ENCODE measurements at places on chromosomes 7 and 10.
A peak's percentile ranks its signal among the peaks of the same experiment; 100 is the strongest.

DNA sequence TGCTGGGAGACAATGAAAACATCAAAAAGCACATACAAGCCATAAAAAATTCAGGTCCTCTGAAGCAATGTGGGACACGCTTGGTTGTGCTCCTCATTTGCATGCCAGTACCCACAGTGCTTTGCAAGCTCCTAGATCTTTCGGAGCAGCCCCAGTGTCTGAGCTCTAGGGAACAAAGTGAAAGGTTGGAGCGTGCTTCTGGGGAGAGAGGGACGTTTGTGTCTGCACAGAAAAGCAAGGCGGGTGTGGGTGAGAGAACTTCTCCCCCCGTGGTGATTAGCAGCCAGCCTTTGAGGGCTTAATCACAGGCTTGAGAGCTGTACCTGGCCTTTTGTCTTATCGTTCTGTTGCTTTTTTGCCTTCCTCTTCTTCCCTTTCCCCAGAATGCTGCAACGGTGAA lies 76.7 kb upstream of the HABP2 start:
- DNase-seq: no peak

DNA sequence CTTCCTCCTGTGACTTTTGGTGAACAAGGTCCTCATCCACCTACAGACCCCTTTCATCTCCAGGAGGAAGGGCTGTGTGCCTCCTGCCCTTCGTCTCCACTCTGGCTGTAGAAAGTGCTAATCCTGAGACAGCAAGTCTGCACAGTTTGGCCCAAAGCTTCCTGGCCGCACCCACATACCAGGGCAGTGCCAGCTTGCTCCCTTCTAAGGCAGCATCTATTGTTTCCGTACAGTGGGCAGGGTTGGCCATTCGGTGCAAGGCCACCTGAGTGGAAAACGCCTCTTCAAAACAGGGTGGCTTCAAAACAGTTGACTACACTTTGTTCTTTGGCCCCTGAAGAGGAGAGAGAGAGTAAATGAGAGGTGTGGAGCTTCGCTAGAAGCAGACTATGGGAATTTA lies 134.1 kb upstream of the KLF14 start:
- no peak for DNase-seq

DNA sequence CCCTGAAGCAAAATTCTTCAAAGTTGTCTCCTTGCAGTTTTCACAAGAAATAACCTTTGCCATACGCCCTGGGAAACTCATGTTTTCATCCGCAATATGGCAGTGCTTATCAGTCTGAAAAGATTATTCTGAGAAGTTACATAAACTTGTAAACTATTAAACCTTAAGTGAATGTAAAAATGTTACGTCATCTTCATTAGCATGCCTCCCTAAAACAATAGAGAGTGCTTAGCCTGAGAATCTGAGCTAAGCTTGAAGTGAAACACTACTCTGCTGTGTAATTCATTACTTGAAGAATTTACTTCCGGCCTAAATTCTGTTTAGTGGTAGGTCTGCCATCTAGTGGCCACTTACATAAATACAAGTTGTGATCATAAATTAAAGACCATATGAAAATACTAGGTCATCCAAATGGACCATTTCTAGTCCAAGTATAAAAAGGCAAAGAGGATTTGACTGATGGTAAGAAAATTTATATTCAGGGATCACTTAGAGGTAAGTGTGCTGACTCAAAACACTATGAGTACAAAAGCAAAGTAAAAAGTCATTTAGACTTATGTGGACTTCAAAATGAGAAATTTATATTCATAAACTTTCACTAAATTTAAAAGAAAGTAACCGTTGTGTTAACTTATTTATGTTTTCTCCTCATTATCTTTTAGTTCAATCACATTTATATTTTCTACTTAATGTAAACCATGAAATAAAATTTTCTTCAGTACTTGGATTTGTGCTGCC lies 745.1 kb upstream of the LRRTM3 start:
- DNase-seq: peak; percentile 61

DNA sequence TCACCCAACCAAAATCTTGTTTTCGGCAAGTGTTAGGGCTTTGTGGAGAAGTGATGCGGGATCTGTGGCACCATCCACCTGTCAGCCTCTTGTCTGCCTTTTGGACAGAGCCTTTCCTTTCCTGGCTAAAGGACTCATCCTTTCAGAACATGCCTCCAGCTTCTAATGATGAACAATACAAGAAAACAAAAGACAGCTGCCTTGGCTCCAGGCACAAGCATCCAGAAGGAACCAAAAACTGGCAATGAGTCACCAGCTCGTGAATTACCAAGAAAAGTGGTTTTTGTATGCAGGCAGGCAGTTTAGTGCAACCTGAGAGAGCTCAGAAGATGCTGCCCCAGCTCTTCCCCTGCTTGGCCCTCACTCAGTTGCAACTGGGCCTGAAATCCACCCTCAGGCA lies 84.6 kb upstream of the NAMPT start:
- DNase-seq: peak; percentile 42

GRCh38 chr7:13293264-13294002 lies 606.0 kb downstream of the ARL4A start:
- no peak for DNase-seq

GRCh38 chr7:29587195-29587808 lies 23.7 kb downstream of the PRR15 start:
- no peak for DNase-seq

DNA sequence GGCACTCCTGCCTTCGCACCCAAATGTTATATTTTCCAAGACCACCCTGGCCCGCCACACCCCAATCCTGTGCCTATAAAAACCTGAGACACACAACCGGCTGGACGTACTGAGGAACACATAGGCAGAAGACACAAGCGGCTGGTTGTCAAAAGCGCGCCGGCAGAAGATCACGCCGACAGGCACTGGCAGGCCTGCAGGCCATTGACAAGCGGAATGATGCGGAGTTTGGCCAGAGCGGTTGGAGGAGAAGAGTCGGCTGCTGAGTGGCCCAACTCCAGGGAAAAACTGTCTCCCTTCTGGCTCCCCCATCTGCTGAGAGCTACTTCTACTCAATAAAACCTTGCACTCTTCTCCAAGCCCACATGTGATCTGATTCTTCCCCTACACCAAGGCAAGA lies 39.7 kb upstream of the SAMD8 start:
- no peak for DNase-seq

DNA sequence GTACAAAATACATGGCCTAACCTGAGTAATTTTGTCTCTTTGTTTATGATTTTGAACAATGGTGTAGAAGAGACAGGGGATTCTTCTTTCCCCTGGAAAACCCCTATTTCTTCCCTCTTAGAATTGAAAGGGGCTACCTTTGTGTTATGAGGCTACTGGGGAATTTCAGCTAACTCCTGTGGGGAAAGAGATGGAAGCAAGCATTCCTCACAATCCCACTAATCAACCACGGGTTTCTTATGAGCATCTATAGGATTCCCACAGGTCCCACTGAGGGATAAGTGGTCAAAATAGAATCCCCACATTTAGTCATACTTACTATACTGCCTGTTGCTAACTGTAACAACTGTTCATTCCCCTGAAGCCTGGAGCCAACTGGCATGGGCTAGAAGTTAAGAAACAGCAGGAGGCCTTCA lies 32.2 kb upstream of the ITGB8 start:
- DNase-seq: no peak

- no peak for DNase-seq
Observed at GRCh38 chr7:17415955-17416354, 117.5 kb downstream of the AHR start.

- no peak for DNase-seq
Observed at GRCh38 chr7:23114896-23115295, 9.3 kb downstream of the KLHL7 start.

GRCh38 chr10:33889371-33889770 lies 554.9 kb upstream of the NRP1 start:
- no peak for DNase-seq

- DNase-seq: no peak
Observed at GRCh38 chr7:96169439-96169838, 152.5 kb downstream of the SLC25A13 start.

DNA sequence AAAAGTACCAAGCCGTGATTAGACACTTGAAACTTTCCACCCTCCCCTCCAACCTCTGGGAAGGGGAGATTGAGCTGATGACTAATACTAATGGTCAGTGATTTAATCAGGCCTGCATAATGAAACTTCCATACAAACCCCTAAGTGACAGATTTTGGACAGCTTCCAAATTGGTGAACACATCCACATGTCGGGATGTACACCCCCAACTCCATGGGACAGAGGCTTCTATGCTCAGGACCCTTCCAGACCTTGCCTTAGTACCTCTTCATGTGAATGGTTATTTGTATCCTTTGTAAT lies 4.8 kb downstream of the NUB1 start:
- no peak for DNase-seq

DNA sequence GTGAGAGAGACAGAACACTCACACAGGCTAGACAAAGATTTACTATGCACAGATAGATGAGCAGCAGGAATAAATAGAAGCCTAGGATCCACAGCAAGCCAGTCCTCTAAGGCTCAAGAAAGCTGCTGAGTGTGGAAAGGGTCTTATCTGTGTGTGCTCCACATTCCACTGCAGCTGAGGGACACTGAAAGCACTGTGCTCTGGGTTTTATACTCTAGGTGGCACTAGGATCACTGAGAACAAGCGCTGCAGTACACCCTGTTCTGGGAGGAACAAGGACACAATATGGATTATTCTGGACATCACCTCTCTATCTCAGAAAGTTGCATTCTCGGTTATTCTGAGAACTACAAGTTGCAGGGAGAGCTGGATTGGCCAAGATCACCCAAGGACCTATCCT lies 4.9 kb upstream of the KLHL7 start:
- DNase-seq: no peak

- DNase-seq: no peak
Observed at GRCh38 chr10:4670737-4671136, 155.3 kb upstream of the AKR1E2 start.

GRCh38 chr10:101489355-101489754 lies 98.7 kb downstream of the POLL start:
- no peak for DNase-seq

DNA sequence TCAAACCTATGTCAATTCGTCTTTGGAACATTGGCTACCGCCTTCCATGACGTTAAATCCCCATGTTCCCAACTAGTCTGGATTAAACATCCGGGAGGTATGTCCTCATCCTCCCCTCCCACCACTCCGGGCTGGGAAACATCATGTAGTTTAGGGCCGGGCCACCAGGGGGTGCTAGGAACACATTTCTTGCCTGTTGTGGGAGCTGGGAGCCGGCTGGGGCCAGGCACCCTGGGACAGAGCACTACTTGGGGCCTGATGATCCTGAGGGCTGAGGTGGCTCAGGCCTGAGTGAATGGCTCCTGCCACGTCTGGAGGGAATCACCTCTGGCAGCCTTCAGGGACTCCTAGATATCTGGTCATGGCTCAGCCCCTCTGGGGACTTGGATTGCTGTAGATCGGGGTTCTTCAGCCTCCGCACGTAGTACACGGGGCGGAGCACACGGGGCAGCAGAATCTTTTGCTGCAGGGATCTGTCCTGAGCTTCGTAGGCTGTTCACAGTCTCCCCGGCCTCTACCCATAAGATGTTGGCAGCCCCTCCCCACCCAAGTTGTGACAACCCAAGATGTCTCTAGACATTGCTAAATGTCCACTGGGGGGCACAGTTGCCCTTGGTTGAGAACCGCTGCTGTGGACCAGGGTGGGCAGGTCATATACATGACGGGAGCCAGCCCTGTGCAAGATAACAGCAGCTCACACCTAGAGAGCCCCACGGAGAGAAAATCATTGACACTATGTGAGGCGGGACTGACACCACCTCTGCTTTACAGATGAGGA lies 141.2 kb upstream of the ZNF716 start:
- DNase-seq: no peak

DNA sequence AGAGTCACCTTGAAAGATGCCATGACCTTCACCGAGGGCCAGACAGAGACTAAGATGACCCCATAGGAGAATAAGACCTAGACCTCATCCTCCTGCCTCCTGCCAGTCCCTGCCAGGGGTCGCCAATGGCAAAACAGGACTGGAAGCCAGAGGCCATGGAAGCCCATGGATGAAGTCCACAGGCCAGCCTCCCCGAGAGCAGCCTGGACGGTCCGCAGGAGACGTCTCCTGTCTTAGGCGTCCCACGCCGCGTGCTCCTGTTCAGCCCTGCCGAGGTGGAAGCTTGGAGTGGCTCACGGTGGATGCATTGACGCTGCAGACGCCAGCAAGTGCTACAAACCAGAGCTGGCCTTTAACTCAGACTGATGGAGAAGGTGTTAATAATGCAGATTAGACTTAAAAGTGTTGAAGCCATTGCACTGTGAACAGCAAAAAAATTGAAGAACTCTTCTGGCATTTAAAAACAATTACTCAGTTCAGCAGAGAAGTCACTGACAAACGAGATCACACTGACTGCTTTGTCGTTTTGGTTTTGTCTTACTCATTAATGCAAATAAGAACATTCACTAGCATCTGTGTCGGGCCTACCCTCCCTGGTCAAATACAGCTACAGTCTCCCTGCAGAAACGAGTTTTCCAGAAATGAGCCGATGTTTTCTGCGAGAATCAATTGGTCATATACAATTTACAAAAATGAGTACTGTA lies 38.1 kb upstream of the FAM20C start:
- DNase-seq: no peak

DNA sequence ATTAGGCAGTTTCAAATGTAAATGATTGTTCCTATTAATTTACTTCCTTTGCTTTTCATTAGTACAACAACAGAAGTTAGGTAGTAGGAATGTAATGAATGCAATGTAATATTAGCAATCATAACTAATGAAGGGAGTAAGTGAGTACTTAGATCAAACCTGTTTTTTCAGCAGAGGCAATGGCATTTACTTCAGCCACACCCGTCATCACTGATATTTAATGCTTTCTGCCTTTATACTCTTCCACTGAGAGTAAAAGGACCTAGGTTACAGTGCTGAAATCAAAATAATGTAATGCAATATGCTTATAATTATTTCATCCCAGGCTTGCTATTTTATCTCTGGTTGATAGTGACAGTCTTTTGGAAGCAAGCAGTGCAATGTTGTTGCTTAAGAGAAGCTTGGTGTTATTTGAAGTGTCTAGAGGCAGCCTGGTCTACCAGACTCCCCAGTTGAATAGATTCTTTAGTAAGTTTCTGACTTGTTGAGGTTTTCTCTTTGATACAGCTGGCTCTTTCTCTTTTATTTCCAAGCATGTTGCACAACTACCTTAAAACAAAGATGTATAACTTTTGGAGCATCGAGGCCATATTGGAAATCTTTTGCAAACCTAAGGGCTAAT lies 149.4 kb downstream of the RNLS start:
- no peak for DNase-seq

GRCh38 chr10:110506448-110506847 lies 8.7 kb downstream of the DUSP5 start:
- DNase-seq: no peak

DNA sequence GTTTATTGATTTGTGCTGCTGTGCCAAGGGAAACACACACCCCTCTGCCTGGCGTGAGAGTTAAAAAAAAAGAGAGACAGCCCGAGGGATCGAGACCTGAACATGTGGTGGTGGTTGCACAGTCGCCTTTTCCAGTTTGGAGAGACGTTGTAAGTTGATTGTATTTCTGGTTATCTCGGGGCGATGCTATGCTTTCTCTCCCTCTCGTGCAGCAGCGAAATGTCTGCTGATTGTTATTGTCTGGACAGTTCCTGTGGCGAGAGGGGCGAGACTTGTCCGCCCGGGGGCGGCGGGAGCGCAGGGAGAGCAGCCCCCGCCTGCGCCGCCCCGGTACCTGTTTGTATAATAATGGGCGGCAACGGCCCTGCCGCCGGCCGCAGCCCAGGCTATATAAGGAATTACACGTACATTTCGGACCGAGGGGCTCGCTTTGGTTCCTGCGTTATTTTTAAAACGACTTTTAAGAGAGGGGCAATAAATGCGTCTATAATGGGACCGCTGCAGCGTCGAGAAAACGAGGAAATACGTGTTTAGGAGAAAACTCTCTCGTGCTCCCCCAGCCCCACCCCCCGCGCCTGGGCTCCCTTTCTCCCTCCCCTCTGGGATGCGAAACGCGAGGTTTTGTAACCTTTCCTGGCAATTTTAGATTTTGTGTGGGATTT lies 1.7 kb downstream of the ZEB1 start:
- DNase-seq: peak; percentile 44
